Caco-2 (cell line): ENCODE measurements at places on chromosomes 6 and 20. TPM values are rescaled to one million over a fixed set of nuclear protein-coding genes. Genes with fewer than 3 reads are reported as not detected.

DNA sequence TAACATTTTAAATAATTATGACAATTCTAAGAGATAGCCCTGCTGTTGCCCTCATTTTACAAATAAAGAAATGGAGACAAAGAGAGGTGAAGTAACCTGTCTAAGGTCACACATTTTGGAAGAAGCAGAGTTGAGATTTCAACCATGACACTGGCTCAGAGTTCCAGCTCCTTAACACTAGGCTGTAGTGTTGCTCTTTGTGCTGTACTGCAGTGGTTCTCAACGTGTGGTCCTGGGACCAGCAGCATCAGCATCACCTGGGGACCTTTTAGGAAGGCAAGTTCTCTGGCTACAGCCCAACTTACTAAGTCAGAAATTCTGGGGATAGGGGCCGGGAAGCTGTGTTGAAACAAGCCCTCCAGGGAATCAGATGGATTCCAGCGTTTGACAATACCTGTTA, 62.4 kb upstream of the FERMT1 start:
- H3K4me1 ChIP-seq: peaks cover 6% of the 10 kb centered on the region; the same call in 1 of the 2 replicates
- no peak for DNase-seq
- H3K27me3 ChIP-seq: no peaks in the 10 kb centered on the region
- H3K4me3 ChIP-seq: no peak overlapping the region
- H3K27ac ChIP-seq: no peak overlapping the region

DNA sequence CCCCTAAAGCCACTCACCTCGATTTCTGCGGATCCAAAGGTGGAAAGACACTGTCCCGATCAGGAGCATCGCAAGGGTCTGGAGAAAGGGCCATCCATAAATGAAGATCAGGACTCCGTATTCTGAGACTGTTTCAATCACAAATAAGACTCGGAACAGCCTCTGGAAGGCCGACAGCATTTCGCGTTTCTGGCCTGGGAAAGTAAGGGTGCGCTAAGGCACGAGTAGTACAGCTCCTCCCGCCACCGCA, 44.6 kb downstream of the DPPA5 start:
- peak overlapping the region; percentile 52 for H3K4me3 ChIP-seq
- H3K4me1 ChIP-seq: peaks cover 5% of the 10 kb centered on the region; the same call in 1 of the 2 replicates
- H3K27me3 ChIP-seq: no peaks in the 10 kb centered on the region
- H3K27ac ChIP-seq: peak overlapping the region; percentile 98
- DNase-seq: no peak

RUNX2 gene
- total RNA-seq: not detected in 2 replicates

DNA sequence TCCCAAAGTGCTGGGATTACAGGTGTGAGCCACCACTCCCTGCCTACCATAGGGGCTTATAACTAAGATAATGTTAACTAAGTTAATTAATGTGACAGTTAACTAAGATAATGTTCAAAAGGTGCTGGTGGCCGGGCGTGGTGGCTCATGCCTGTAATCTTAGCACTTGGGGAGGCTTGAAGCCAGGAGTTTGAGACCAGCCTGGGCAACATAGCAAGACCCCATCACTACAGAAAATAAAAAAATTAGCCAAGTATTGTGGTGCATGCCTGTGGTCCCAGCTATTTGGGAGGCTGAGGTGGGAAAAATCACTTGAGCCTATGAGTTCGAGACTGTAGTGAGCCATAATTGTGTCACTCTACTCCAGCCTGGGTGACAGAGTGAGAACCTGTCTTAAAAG, 32.8 kb upstream of the SRF start:
- no peaks in the 10 kb centered on the region for H3K36me3 ChIP-seq
- no peak overlapping the region for H3K27ac ChIP-seq
- no peaks in the 10 kb centered on the region for H3K27me3 ChIP-seq
- no peaks in the 10 kb centered on the region; the same call in 1 of the 2 replicates for H3K4me1 ChIP-seq
- H3K4me3 ChIP-seq: no peak overlapping the region
